ENCODE measurements at places on chromosomes 4 and X.

- no peak for DNase-seq
Observed at GRCh38 chr4:153467897-153468262, 1.7 kb downstream of the TMEM131L start.

DNA sequence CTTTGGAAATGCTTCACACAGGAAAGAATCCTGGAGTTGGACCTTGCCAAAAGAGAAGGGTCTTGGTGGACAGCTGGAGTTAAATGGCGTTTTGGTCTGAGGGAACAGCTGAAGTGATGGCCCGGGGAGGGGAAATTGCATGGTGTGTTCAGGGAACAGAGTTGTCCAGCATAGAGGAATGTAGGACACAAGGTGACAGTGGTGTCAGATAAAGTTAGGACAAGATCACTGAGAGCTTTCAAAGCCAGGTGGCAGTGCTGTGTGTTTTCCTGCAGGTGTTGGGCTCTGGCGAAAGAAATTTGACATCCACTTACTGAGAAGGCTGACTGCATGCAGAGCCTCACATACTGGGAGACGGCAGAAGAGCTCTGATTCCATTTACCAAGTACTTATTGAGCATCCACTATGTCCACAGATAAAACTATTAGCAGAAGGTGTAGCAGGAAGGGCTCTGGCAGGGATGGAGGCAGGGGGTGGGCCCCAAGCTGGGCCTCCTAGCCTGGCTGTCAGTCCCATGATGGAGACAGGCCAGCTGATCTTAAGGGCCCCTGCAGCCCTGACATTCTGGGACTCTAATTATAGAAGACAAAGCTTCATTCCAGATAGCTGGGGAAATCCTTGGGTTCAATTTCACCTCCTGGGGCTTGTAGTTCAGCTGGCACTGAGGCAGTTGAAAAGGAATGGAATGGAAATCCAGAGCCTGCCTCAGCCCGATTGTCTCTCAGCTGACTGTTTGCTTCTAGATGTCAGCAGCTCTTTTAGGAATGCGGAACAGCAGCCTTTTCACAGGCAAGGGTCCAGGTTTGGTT, 150.2 kb upstream of the MAMLD1 start:
- no peak for DNase-seq

- no peak for DNase-seq
Observed at GRCh38 chr4:144967161-144967560, 130.8 kb downstream of the ANAPC10 start.

GRCh38 chr4:98150092-98150761, 7.0 kb upstream of the STPG2 start:
- DNase-seq, result no peak

GRCh38 chrX:18677161-18677869, 5.4 kb upstream of the RS1 start:
- no peak for DNase-seq

GRCh38 chr4:48175806-48176205, 41.8 kb upstream of the TXK start:
- no peak for DNase-seq

GRCh38 chr4:21753084-21753760, 195.3 kb downstream of the KCNIP4 start:
- DNase-seq, result no peak

- no peak for DNase-seq
Observed at GRCh38 chr4:83335701-83336100, 1.1 kb upstream of the HPSE start.

- no peak for DNase-seq
Observed at GRCh38 chr4:185255868-185256267, 46.5 kb downstream of the SNX25 start.

GRCh38 chr4:153936121-153936520, 147.2 kb upstream of the SFRP2 start:
- no peak for DNase-seq

- no peak for DNase-seq
Observed at GRCh38 chrX:118066867-118067515, 49.6 kb downstream of the KLHL13 start.

- DNase-seq, result no peak
Observed at GRCh38 chr4:53990641-53991040, 73.8 kb downstream of the CHIC2 start.

DNA sequence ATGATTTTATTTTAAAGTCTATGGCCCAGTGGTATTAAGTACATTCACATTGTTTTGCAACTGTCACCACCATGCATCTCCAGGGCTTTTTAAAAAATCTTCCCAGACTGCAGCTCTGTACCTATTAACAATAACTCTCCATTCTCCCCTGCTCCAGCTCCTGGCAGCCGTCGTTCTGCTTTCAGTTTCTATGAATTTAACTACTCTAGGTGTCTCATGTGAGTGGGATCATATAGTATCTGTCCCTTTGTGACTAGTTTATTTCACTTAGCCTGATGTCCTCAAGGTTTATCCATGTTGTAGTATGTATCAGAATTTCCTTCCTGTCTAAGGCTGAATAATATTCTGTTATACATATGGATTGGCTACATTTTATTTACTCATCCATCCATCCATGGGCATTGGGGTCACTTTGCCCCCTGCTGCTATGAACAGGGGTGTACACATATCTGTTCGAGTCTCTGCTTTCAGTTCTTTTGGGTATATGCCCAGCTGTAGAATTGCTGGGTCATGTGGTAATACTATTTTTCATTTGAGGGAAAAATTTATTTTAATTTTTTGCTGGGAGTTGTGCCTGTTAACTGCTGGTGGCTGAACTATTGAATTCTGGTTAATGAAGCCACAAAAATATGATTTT, 131.3 kb downstream of the ARHGAP10 start:
- DNase-seq, result no peak

DNA sequence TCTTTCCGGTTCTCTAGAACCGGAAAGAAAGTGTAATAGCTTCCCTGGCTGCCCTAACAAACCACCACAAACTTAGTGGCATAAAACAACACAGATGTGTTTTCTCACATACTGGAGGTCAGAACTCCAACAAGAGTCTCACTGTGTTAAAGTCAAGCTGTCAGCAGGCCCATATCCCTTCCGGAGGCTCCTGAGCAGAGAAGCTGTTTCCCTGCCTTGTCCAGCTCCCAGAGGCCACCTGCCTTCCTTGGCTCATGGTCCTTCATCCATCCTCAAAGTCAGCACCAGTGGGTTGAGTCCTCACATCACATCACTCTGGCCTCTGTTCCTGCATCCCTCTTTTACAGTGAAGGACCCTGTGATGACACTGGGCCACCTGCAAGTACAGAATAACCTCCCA, 49.8 kb upstream of the HMX1 start:
- no peak for DNase-seq

DNA sequence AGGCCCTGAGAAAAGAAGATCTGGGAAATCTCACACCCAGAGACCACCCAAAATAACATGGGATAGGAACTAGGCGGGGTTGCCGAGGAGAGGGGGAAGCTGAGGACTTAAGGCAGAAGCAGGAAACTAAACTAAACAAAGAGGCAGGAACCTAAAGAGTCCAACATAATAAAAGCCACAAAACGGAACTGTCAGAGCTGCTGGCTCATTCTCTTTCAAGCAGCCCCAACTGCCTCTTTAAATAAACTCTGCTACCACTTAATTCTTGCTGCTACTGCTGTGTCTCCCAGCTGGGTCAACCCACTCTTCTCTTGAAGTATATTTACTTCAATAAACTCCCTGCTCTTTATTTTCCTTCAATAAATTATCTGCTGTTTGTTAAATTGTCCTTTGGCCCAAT, 44.5 kb downstream of the MAGEB16 start:
- no peak for DNase-seq

- DNase-seq, result no peak
Observed at GRCh38 chrX:13763489-13763888, 28.9 kb downstream of the OFD1 start.

DNA sequence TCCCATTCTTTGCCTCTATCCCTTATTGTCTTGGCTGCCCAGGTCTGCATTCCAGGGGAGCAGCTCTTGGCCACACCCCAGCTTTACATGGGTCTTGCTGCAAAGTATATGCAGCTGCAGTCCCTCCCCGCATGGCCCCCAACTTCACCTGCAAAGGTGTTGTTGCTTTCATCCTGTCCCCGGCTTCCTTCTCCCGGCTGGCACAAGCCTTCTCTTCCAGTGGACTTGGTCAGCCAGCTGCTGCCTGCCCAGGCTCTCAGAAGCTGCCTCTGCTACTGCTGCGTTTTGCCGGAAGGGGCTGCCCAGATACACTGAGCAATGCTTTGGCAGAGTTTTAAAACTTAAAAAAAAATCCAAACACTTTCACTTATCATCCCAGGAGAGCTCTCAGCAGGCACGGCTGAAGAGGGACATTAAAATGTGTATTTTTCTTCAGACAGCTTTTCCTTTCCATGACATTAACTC, 121.2 kb upstream of the PDLIM3 start:
- DNase-seq, result no peak

GRCh38 chrX:153321381-153322124, at the start of gene PNMA6F:
TSS of gene PNMA6F (minus strand) at chrX:153321767. CDS start at chrX:153320674, 1,093 bp downstream.
- no peak for DNase-seq

DNA sequence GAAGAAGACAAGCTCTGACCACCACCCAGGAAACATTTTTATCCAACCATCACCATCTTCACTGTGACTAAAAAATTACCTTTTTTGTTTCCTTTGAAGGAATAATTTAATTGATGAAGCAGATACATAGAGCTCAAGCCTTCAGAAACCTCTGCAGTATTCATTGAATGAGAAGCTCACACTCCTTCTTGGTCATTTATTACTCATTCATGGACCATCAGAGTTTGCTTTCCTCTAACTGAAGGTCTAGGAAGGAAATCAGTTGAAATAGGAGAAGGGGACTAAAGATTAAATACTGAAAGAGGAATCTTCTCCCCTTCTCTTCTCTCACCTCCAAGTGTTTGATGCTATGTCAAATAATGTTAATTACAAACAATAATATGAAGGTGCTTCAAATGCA, 290.6 kb upstream of the KLF3 start:
- no peak for DNase-seq

- no peak for DNase-seq
Observed at GRCh38 chrX:3639236-3639635, 74.2 kb downstream of the PRKX start.

GRCh38 chr4:38310446-38311043, 350.3 kb downstream of the PTTG2 start:
- no peak for DNase-seq

DNA sequence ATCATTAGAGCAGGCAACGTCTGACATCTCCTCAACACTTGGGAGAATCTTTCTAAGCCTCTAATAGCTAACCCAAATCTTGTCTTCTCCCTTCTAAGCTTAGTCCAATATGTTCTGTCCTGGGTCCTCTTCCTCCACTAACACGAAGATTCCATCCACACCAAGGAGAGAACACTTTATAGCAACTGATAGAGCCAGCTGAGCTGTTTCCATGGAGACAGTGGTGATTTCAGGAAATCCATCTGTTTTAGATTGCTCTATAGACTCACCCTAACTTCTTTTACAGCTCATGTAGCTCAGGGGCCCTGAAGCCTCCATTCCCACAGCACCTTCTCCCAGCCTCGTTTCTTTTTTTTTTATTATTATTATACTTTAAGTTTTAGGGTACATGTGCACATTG, 37.4 kb downstream of the SCD5 start:
- no peak for DNase-seq

DNA sequence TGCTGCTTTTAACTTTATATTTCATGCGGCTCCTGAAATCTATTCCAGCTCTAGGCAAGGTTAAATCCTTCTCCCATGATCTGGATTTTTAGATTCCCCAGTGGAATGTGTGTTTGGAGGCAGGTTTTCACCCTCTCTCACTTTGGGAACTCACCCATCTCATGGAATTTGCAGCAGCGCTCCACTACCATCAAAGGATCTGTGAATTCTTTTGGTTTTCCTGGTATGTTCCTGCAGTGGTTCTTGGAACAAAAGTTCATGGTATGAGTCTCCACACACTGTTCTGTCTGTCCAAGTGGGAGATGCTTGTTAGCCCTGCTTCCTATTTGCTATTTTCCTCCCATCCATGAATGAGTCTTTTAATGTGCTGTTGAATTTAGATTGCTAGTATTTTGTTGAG, 14.0 kb downstream of the APOOL start:
- DNase-seq, result no peak

DNA sequence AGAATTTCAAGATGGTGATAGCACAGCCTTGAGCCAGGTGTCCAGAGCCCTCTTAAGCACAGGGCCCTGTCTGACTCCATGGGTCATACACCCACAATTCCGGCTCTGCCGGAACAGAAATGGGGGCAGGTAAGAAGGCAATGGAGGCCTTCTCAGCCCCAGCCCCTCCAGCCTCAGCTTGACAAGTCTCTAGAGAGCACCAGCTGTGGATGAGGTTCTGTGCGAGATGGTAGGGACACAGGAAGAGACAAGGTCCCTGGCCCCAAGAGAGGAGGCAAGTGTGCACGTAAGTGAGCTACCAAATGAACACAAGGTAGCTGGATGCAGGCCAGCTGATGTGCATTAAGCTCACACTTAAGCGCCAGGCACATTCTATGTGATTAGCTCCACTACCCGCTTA, 2.4 kb upstream of the PRRG3 start:
- no peak for DNase-seq

- no peak for DNase-seq
Observed at GRCh38 chrX:67544281-67545035, 637 bp downstream of the AR start.

DNA sequence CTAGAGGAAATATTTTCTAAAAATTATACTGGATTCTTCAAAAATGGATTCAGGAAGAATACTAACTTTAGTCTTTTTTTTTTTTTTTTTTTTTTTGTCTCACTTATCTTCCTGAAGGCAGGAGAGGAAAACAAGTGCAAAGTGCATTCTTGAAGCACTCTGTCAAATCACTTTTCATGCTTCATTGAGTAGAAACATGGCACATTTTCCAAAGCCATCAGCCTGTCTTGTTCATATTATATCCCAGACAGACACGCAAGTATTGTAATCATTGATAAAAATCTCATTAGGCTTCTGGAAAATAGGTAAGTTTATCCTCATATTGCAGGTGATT, 1.2 kb downstream of the BBS12 start:
- no peak for DNase-seq

- no peak for DNase-seq
Observed at GRCh38 chrX:39653691-39654090, 444.1 kb downstream of the BCOR start.

DNA sequence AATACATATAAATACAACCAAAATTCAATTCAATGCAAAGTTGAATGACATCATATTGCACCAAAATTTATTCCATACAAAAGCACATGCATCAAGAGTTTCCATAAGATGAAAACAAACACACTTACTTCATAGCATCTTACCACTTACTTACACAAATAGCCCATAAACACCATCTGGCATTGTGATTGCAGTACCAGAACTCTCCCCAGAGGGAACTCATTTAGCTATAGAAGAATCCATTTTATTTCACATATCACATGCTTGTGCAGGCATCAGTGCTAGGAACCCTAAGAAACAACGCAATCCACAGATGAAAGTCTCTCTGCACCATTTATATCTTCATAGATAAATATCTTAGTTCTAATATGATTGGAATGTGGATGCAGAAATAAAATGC, 77.9 kb downstream of the SLC7A11 start:
- DNase-seq, result no peak
